ENCODE measurements at places on chromosomes 12 and 14. TPM values are rescaled to one million over a fixed set of nuclear protein-coding genes. Genes with fewer than 3 reads are reported as not detected.

The KRT79 gene
- not detected for total RNA-seq

The CLEC9A gene
- total RNA-seq, result not detected

The P2RX7 gene
- total RNA-seq, result 1.9 TPM

The CACNA2D4 gene
- total RNA-seq, result 1.0 TPM

The PPFIA2 gene
- 0.37 TPM for total RNA-seq

- no peak for DNase-seq
These were observed 1766.9 kb upstream of the SEL1L start for GRCh38 chr14:83300476-83301064.

DNA sequence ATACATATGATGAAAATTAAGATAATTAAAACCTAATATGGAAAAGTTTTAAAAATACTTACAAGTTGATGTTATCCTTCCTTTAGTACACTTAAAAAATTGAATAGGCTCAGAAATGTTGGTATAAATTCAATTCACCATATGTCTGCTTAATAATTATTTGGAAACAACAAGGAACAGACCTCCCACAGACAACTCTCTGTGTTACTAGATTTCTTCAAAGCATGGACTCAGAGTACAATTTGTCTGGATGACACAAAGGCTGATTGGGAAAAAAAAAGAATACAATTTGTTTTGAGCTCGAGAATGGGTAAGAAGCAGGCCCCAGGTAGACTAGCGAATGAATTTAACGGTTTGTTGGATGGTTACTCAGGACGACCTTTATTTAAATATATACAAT is 48.9 kb upstream of the BTG1 start:
- no peak for DNase-seq

DNA sequence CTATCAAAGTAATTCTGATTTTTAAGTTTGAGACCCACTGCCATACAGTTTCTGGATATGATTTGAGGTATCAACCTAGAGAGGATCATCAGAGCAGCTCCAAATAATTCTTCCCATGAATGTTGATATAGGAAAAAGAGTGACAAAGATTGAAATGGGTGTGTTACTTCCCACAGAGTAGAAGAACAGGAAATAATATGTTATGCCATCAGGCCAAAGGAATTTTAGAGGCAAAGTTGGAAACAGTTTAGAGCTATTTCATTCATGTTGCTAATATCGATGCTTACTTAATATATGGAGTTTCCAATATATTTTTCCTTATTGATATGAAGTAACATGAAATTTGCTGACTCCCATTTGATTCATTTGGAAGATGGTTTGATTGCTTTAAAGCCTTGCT is 8.9 kb upstream of the MSRB3 start:
- no peak for DNase-seq

GRCh38 chr12:56878010-56878339 is 56.2 kb downstream of the SDR9C7 start:
- DNase-seq, result no peak

DNA sequence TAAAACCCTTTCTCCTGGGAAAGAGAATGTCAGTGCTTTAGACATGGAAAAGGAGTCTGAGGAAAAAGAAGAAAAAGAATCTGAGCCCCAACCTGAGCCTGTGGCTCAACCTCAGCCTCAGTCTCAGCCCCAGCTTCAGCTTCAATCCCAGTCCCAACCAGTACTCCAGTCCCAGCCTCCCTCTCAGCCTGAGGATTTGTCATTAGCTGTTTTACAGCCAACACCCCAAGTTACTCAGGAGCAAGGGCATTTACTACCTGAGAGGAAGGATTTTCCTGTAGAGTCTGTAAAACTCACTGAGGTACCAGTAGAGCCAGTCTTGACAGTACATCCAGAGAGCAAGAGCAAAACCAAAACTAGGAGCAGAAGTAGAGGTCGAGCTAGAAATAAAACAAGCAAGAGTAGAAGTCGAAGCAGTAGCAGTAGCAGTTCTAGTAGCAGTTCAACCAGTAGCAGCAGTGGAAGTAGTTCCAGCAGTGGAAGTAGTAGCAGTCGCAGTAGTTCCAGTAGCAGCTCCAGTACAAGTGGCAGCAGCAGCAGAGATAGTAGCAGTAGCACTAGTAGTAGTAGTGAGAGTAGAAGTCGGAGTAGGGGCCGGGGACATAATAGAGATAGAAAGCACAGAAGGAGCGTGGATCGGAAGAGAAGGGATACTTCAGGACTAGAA is 6.1 kb downstream of the PNN start:
- DNase-seq, result no peak

GRCh38 chr12:1093166-1093751 is 102.2 kb downstream of the ERC1 start:
- DNase-seq, result no peak

All from left ventricle myocardium superior (tissue), 1 donor.